Osteoblast (primary cell): ENCODE measurements at places on chromosomes 7 and 10. TPM values are rescaled to one million over a fixed set of nuclear protein-coding genes. Genes with fewer than 3 reads are reported as not detected.

Gene CYP3A7
- total RNA-seq, result not detected in 2 replicates

Gene HOXA1
- total RNA-seq, result 0.72 and 1.5 TPM in 2 replicates

Gene ERVW-1
- not detected in 2 replicates for total RNA-seq

Gene NPC1L1
- not detected in 2 replicates for total RNA-seq

Gene CABCOCO1
- 2.2 and 3.5 TPM in 2 replicates for total RNA-seq

Gene ERV3-1
- total RNA-seq, result 18.9 and 24.2 TPM in 2 replicates

Gene MYH16
- total RNA-seq, result under 0.01 TPM in 1 of 2 replicates, not detected in the other

Gene CHAT
- total RNA-seq, result not detected in 2 replicates

Gene CAMK2B
- total RNA-seq, result not detected in 2 replicates

Gene LIPJ
- total RNA-seq, result under 0.01 TPM in 2 replicates

Gene UTF1
- total RNA-seq, result not detected in 2 replicates

Gene SPDYE16
- under 0.01 and 0.36 TPM in 2 replicates for total RNA-seq

Gene TUBB8
- total RNA-seq, result not detected in 2 replicates

Gene GCK
- total RNA-seq, result not detected in 2 replicates

Gene ADARB2
- not detected in 2 replicates for total RNA-seq

Gene RBP3
- not detected in 2 replicates for total RNA-seq

Gene ANKRD1
- 27.7 and 52.1 TPM in 2 replicates for total RNA-seq

Gene INSYN2A
- 0.29 and 0.36 TPM in 2 replicates for total RNA-seq

Gene NRG3
- total RNA-seq, result not detected in 2 replicates

Gene BTBD16
- total RNA-seq, result not detected in 2 replicates

Gene PNLIPRP1
- not detected in 2 replicates for total RNA-seq

Gene ADGRA1
- not detected in 2 replicates for total RNA-seq

Gene LSM8
- 33.0 and 43.8 TPM in 2 replicates for total RNA-seq

Gene NUTM2D
- 1.5 and 1.8 TPM in 2 replicates for total RNA-seq

Gene EBF3
- total RNA-seq, result 31.8 and 35.4 TPM in 2 replicates

Gene WEE2
- total RNA-seq, result not detected in 2 replicates

Gene CHRM2
- total RNA-seq, result under 0.01 and 1.2 TPM in 2 replicates

Gene MYO3A
- total RNA-seq, result not detected in 2 replicates

Gene SKIDA1
- total RNA-seq, result 0.29 and 0.36 TPM in 2 replicates

Gene FAM13C
- 6.2 and 6.5 TPM in 2 replicates for total RNA-seq

Gene AOAH
- under 0.01 TPM in 1 of 2 replicates, not detected in the other for total RNA-seq

Gene PPP1R3C
- total RNA-seq, result 73.4 and 87.9 TPM in 2 replicates

Gene METTL27
- 8.7 and 8.8 TPM in 2 replicates for total RNA-seq

Gene HABP2
- total RNA-seq, result not detected in 2 replicates

Gene LIPK
- total RNA-seq, result not detected in 2 replicates

Gene ABCC2
- 1.5 and 1.8 TPM in 2 replicates for total RNA-seq

Gene HYAL4
- not detected in 2 replicates for total RNA-seq

Gene LRRD1
- total RNA-seq, result 0.29 and 0.36 TPM in 2 replicates

Gene HKDC1
- 0.29 and 2.9 TPM in 2 replicates for total RNA-seq

Gene TRPV5
- total RNA-seq, result not detected in 2 replicates

Gene MCM10
- total RNA-seq, result 1.4 and 2.4 TPM in 2 replicates

Gene ZFAND2A
- 11.8 and 13.0 TPM in 2 replicates for total RNA-seq

Gene NEBL
- under 0.01 and 0.29 TPM in 2 replicates for total RNA-seq

Gene CDC123
- total RNA-seq, result 86.9 and 96.9 TPM in 2 replicates

Gene MBL2
- total RNA-seq, result under 0.01 TPM in 2 replicates

Gene ALDH18A1
- 93.1 and 98.4 TPM in 2 replicates for total RNA-seq

Gene GPR15LG
- total RNA-seq, result not detected in 2 replicates

Gene BMPER
- 9.7 and 11.2 TPM in 2 replicates for total RNA-seq

Gene GRB10
- 62.6 and 69.5 TPM in 2 replicates for total RNA-seq

Gene PNLIPRP3
- 0.59 and 0.72 TPM in 2 replicates for total RNA-seq

Gene CALHM3
- not detected in 2 replicates for total RNA-seq

Gene WIPF3
- total RNA-seq, result under 0.01 TPM in 1 of 2 replicates, not detected in the other

Gene PRKG1
- total RNA-seq, result 19.5 and 32.1 TPM in 2 replicates

Gene SLC12A9
- total RNA-seq, result 19.5 and 20.0 TPM in 2 replicates

Gene FGL2
- total RNA-seq, result under 0.01 TPM in 2 replicates

Gene TMEM184A
- total RNA-seq, result under 0.01 TPM in 2 replicates

Gene SUN3
- total RNA-seq, result not detected in 2 replicates
